Activated CD4-positive, alpha-beta memory T cell treated with anti-CD3 and anti-CD28 coated beads for 36 hours (primary cell): ENCODE measurements at places on chromosomes 13 and 19. TPM values are rescaled to one million over a fixed set of nuclear protein-coding genes. Genes with fewer than 3 reads are reported as not detected.
A peak's percentile ranks its signal among the peaks of the same experiment; 100 is the strongest.

DNA sequence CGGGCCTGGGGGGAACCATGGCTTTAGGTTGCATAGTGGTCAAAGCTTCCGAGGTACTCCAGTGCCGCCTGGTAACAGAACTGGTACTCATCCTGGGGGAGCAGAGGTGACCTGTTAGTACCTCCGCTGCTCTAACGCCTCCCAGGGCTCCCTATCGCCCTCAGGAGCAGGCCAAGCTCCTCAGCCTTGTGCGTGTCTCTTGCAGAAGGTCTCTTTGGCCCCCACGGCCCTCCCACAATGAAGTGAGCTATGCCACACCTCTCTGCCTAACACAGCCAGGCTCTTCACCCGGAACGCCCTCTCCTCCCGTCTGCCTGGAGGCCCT is 133.9 kb downstream of the PTPRS start:
- no peak overlapping the region for H3K4me3 ChIP-seq
- no peaks in the 10 kb centered on the region for H3K4me1 ChIP-seq
- H3K36me3 ChIP-seq, result peaks cover 4% of the 10 kb centered on the region
- no peaks in the 10 kb centered on the region for H3K27me3 ChIP-seq
- H3K27ac ChIP-seq, result no peak overlapping the region

The NCAN gene
- 0.07 TPM for total RNA-seq

The CGB8 gene
- total RNA-seq, result not detected

GRCh38 chr13:25860862-25861261 is 191.0 kb downstream of the SHISA2 start:
- no peaks in the 10 kb centered on the region for H3K36me3 ChIP-seq
- H3K27ac ChIP-seq, result no peak overlapping the region
- no peaks in the 10 kb centered on the region for H3K27me3 ChIP-seq
- no peak for DNase-seq
- H3K4me3 ChIP-seq, result no peak overlapping the region

The LILRB2 gene
- total RNA-seq, result not detected

DNA sequence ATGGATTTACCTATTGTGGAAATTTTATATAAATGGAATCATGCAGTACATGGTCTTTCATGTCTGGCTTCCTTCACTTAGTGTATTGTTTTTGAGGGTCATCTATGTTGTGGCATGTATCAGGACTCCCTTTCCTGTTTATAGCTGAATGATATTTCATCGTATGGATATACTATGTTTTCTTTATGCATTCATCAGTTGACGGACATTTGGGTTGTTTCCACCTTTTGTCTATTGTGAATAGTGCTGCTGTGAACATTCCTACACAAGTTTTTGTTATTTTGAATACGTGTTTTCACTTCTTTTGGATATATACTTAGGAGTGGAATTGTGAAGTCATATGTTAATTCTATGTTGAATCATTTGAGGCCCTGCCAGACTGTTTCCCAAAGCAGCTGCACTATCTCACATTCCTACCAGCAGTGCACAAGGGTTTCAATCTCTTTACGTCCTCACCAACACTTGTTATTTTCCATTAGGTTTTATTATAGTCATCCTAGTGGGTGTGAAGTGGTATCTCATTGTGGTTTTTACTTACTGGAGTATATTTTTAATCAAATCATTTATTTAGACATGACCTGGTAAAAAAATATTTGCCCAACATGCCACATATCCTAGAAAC is 262.7 kb downstream of the DLEU7 start:
- no peak overlapping the region for H3K4me3 ChIP-seq
- H3K4me1 ChIP-seq, result no peaks in the 10 kb centered on the region
- H3K36me3 ChIP-seq, result no peaks in the 10 kb centered on the region
- no peaks in the 10 kb centered on the region for H3K27me3 ChIP-seq

GRCh38 chr13:23580684-23581060 is 10.5 kb downstream of the TNFRSF19 start:
- H3K27ac ChIP-seq, result no peak overlapping the region
- H3K27me3 ChIP-seq, result peaks cover 37% of the 10 kb centered on the region
- peaks cover 11% of the 10 kb centered on the region for H3K4me1 ChIP-seq
- H3K4me3 ChIP-seq, result no peak overlapping the region
- H3K36me3 ChIP-seq, result no peaks in the 10 kb centered on the region

DNA sequence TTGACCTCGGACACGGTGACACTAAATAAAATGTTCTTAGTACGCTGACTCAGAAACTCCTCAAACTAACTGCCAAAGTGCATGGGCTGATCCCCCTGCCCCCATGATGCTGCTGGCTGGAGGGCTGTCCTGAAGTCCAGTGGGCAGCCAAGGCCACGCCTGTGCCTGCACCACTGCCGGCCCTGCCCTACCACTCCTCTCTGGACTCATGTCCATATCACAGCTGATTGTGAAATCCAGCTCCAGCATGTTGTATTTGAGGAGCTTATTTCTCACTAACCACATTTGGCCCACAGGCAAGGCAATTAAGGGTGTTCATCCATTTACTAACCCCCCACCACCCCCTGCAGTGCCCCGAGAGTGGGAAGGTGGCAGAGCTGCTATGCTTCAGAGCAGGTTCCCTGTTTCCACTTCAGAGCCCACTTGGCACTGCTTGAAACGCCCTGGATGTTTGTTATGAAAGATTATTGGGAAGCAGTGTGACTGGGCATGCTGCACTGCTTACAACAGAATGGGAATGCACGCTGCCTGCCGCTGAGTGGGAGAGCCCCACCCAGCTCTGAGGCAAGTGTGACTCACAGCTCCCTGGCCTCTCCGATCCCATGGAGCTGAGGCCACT is 114.0 kb downstream of the UQCRFS1 start:
- no peak overlapping the region for H3K27ac ChIP-seq
- H3K27me3 ChIP-seq, result peaks cover 2% of the 10 kb centered on the region
- no peak overlapping the region for H3K4me3 ChIP-seq

- no peaks in the 10 kb centered on the region for H3K4me1 ChIP-seq
- no peak overlapping the region for H3K4me3 ChIP-seq
- no peaks in the 10 kb centered on the region for H3K27me3 ChIP-seq
- H3K36me3 ChIP-seq, result no peaks in the 10 kb centered on the region
- no peak overlapping the region for H3K27ac ChIP-seq
- no peak for DNase-seq
Measured at GRCh38 chr13:112651311-112651710, 38.5 kb upstream of the ATP11A start.

- no peaks in the 10 kb centered on the region for H3K4me1 ChIP-seq
- no peak overlapping the region for H3K4me3 ChIP-seq
- DNase-seq, result no peak
- H3K27ac ChIP-seq, result no peak overlapping the region
- peaks cover 5% of the 10 kb centered on the region for H3K27me3 ChIP-seq
Measured at GRCh38 chr13:44382635-44383145, 9.1 kb downstream of the SERP2 start.

The SIGLEC8 gene
- not detected for total RNA-seq

DNA sequence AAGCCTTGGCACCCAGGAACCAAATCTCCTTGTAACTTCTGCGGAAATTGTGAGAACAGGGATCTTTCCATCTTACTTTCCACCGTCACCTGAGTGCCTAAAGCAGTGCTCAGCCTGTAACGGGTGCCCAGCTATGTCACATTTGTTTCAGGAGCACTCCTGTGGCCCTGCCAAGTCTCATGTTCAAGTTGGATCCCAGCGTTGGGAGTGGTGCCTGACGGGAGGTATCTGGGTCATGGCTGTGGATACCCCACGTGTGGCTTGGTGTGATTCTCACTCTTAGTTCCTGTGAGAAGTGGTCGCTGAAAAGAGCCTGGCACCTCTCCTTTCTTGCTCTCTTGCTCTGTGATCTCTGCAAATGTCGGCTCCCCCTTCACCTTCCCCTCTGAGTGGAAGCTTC is 114.9 kb downstream of the UQCRFS1 start:
- H3K27ac ChIP-seq, result no peak overlapping the region
- no peaks in the 10 kb centered on the region for H3K4me1 ChIP-seq
- no peak for DNase-seq

- no peak overlapping the region for H3K4me3 ChIP-seq
- H3K36me3 ChIP-seq, result no peaks in the 10 kb centered on the region
- H3K27ac ChIP-seq, result no peak overlapping the region
- H3K4me1 ChIP-seq, result no peaks in the 10 kb centered on the region
- no peaks in the 10 kb centered on the region for H3K27me3 ChIP-seq
- DNase-seq, result peak; percentile 16
Measured at GRCh38 chr13:113947311-113948033, 26.4 kb downstream of the C13orf46 start.

GRCh38 chr13:60959427-60959826 is 456.2 kb downstream of the PCDH20 start:
- no peaks in the 10 kb centered on the region for H3K4me1 ChIP-seq
- H3K4me3 ChIP-seq, result no peak overlapping the region
- no peak overlapping the region for H3K27ac ChIP-seq
- DNase-seq, result no peak
- no peaks in the 10 kb centered on the region for H3K36me3 ChIP-seq

DNA sequence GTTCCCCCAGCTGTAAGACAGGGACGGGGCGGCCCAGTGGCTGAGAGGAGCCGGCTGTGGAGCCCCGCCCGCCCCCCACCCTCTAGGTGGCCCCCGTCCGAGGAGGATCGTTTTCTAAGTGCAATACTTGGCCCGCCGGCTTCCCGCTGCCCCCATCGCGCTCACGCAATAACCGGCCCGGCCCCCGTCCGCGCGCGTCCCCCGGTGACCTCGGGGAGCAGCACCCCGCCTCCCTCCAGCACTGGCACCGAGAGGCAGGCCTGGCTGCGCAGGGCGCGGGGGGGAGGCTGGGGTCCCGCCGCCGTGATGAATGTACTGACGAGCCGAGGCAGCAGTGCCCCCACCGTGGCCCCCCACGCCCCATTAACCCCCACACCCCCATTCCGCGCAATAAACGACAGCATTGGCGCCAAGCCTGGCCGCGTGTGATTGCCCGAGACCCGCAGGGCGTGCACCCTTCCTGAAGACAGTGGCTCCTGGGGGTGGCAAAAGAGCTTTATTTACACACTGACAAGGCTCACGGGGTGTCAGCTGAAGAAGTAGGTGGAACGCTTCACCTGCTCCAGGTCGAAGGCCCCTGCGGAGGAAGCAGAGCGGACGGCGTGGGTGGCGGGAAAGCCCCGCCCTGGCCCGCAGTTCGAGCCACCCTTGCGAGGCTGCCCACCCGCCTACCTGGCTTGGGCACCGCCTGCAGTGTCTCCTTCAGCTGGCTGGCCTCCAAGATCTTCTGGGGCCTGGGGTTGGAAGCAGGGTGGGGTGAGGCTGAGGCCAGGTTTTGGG is 16.4 kb downstream of the POLRMT start:
- peak; percentile 18 for DNase-seq
- no peak overlapping the region for H3K4me3 ChIP-seq
- no peak overlapping the region for H3K27ac ChIP-seq
- peaks cover 14% of the 10 kb centered on the region for H3K4me1 ChIP-seq
- no peaks in the 10 kb centered on the region for H3K27me3 ChIP-seq
